GM23338 (cell line): ENCODE measurements at places on chromosomes 13 and 19. TPM values are rescaled to one million over a fixed set of nuclear protein-coding genes. Genes with fewer than 3 reads are reported as not detected.

Gene KCNC3
- 2.7 and 3.4 TPM in 2 replicates for total RNA-seq

Gene CCDC8
- 16.5 and 17.4 TPM in 2 replicates for total RNA-seq

Gene CATSPERD
- total RNA-seq: 0.17 TPM in 1 of 2 replicates, not detected in the other

Gene ZNF331
- total RNA-seq: 33.7 and 36.2 TPM in 2 replicates

Gene SIGLEC8
- total RNA-seq: not detected in 2 replicates

Gene CEACAM16
- not detected in 2 replicates for total RNA-seq

Gene NCAN
- total RNA-seq: 8.0 and 9.4 TPM in 2 replicates

Gene CRX
- not detected in 2 replicates for total RNA-seq

Gene LMTK3
- total RNA-seq: 5.7 and 11.8 TPM in 2 replicates

Gene ITM2B
- total RNA-seq: 139 and 167 TPM in 2 replicates

Gene FXYD1
- 1.5 and 1.7 TPM in 2 replicates for total RNA-seq

Gene PALM
- total RNA-seq: 21.7 and 26.1 TPM in 2 replicates

Gene ZNF878
- 16.4 and 18.6 TPM in 2 replicates for total RNA-seq

Gene ZNF616
- total RNA-seq: 28.3 and 28.8 TPM in 2 replicates
